ENCODE measurements at places on chromosomes 2 and 18.
A peak's percentile ranks its signal among the peaks of the same experiment; 100 is the strongest.

DNA sequence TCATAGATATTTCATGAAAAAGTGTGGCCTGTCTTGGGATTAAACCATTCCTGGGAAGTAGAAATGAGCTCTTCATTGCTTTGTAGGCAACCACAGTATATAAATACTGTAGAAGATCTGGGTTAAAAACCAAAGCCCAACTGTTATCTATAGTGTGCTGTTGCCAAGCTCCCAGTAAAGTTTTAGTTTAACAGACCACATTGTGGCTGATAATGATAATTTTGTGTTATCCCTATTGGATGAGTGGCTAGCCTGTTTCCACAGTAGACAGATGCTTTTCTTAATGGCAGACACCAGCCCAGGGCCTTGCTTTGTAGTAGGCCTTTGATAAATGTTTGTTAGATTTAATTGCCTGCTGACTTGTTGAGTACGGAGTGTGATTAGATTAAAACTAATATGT, 52.1 kb downstream of the FMNL2 start:
- no peak for DNase-seq

GRCh38 chr18:28123401-28124030, 53.4 kb downstream of the CDH2 start:
- peak; percentile 62 for DNase-seq

DNA sequence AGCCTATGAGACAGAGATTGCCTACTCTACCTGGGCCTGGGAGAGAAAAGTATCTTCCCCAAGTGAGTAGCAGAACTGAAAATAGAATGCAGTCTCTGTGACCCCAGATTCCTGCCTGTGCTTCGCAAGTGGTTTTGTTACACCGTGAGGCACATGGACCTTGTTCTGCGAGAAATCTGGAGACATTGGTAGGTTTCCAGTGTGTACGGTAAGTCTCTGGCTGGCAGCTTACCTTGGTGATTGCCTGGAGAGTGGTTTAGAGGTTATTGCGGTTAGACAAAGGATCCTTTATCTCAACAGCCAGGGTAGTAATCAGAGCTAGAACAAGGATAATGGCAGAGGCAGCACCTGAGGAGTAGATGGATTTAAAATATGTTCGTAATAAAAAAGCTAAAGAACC, 606.0 kb upstream of the GCFC2 start:
- no peak for DNase-seq

GRCh38 chr2:157898591-157898996, 22.5 kb upstream of the ACVR1 start:
- DNase-seq = peak; percentile 76

DNA sequence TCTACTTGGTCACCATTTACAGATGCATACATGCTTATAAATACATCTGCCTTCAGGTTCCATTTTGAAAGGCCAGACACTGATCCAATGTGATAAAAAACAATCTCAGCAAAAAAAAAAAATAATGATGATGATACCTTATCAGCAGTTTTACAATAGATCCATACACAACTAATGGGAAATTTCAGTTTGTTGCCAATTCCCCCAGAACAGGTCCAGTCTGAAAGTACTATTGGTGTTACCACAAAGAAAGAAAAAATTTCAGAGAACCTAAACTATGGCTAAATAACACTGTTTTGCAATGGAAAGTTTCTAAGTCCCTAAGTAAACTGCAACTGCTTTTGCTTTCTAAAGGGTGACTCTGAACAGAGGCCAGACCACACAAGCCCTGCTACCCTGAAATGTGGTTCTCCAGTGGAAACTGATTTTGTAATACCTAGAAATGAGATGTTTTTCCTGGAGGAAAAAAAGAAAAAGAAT, 54.1 kb downstream of the LPIN2 start:
- peak; percentile 91 for DNase-seq

GRCh38 chr2:96873651-96874096, 3.8 kb upstream of the SEMA4C start:
- DNase-seq = no peak

DNA sequence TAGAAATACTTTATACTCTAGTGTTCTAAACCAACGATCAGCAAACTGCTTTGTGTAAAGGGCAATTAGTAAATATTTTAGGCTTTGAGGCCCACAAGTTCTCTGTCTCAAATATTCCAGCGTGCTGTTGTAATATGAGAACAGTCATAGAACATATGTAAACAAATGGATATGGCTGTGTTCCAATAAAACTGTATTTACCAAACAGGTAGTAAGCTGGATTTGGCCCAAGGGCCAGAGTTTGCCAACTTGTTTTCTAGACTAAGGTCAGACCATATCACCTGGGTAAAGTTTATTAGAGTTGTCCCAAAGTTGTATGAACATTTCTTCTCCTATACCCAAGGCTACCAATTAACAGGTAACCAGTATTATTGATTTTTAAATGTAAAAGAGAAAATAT, 303.2 kb upstream of the MC4R start:
- no peak for DNase-seq

- DNase-seq = no peak
Observed at GRCh38 chr18:58566556-58567292, 62.2 kb downstream of the ALPK2 start.

DNA sequence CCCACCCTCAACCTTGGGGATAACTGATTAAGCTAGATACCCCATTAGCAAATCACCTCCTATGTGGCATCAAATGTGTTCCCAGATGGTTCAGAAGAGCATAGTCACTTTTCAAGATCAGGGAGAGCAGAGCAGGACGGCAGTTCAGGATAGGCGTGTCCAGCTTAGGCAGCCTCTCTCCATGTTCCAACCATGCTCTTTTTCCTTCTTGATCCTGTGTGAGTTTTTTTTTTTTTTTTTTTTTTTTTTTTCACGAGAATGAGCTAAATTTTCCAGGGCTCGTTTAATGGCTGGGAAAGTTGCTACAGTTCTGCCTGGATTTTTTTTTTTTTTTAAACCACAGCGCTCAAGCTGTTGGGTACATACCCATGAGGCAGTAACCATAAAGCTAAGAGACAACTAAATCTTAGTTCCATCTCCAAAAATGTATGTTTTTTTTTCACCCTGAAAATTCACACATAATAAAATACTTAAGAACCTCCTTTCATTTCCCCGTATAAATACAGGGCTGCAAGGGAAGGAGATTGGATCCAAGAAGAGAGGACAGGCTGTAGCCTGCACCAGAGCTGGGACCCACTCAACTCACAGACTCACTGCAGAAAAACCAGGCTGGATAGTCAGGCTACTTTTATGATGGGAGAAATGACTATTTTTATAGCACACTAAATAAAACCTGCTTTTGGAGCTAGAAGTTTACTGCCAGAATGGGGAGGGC, 244.3 kb downstream of the SETBP1 start:
- no peak for DNase-seq

DNA sequence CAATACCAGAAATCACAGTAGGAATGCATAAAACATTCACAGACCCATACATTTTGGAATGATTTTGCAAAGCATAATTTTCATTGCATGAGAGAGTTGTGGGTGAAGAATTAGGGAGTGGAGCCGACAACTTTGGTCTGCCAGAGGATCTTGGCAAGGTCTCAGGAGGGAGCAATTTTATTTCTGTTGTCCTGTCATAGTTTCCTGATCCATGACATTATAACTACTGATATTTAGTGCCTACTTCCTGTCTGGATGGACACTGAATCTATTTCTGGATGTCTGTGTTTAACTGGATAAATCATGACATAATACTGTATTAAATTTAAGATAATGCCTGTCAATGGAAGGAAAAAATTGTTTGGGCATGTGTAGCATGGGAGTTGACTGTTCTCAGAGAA, 2.4 kb downstream of the ITGA4 start:
- DNase-seq = peak; percentile 70

GRCh38 chr2:27966466-27966865, 75.9 kb downstream of the BABAM2 start:
- DNase-seq = peak; percentile 77

GRCh38 chr18:13165636-13166423, 52.7 kb upstream of the LDLRAD4 start:
- DNase-seq = no peak

DNA sequence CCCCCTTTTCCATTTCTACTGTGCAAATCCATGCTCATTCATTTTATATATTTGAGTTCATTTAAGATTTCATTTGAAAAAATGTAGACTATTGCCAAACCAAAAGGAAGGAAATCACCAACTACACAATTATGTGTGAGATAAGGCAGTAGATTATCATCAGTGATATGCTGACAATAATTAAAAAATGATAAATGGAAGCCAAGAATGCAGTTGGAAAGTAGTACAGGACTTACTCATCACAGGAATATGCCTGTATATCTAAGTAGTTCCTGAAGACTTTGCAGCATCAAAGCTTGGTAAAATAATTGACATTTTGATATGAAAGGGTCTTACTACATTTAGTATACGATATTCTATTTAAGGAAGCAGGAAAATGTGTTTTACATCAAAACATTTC, 166.1 kb upstream of the OTX1 start:
- DNase-seq = peak; percentile 9

- no peak for DNase-seq
Observed at GRCh38 chr2:126913329-126913728, 14.6 kb downstream of the TEX51 start.

- DNase-seq = no peak
Observed at GRCh38 chr2:182836451-182836850, 30.0 kb downstream of the FRZB start.

DNA sequence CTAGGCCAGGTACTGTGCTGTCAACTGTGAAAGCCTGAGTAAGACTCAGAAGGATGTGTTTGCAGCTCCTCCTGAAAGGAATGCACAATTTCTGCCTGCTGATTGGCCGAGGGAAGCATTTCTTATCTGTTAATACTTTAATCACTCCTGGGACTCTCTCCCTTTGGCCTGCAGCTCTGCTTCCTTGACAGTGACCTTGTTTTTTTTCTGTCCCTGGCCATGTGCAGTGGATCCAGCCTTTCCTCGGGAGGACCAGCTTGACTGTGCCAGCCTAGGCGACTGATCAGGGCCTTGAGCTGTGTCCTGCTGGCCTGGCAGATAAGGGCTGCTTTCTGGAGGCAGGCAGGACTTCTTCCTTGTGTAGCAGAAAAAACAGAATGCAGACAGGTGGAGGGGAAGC, 10.0 kb downstream of the RNF144A start:
- DNase-seq = no peak

Measured in AG10803 (cell line).